ENCODE measurements at places on chromosomes 7 and 10.

GRCh38 chr7:151449990-151450389 lies 10.0 kb upstream of the CRYGN start:
- DNase-seq = no peak

GRCh38 chr10:79055100-79055782 lies 13.5 kb upstream of the ZMIZ1 start:
- no peak for DNase-seq

GRCh38 chr7:137684776-137685175 lies 162.0 kb downstream of the DGKI start:
- no peak for DNase-seq

DNA sequence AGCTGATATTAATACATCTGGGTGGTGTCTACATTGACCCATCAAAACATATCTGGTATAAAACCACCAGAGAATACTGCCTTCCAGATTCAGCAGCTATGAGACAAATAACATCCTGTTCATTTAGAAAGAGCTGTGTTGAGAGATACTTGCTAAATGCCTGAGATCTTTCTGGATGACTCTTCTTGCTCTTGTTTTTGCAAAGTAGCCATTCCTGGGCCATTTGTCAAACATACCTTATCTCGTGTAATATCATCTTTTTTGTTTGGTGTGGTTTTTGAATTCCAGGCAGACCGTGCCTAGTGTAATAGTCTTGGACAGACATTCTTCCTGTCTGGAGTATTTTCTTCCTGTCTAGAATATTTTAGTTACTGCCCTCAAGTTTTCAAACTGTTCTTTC lies 74.7 kb upstream of the PRR15 start:
- DNase-seq = no peak

DNA sequence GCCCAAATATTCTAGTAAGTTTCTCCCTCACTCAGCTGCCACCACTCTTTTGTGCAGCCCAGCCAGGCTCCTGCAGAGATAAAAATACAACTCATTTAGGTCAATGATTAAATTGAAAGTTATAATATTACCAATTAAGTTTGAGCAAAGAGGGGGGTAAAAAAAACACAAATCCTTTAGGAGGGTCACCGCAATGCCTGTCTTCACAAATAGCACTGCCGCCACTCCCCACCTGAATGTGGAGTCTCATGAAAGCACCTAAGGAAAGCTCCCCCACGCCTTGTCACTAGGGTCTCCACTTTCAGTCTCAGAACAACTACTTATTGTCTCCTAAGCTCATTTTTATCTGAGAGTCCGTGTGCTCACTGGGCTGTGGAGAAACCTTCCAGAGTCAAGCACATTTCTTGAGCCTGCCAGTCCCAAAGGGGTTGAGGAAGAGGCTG lies 148.7 kb downstream of the FGFR2 start:
- DNase-seq = no peak

- no peak for DNase-seq
Measured at GRCh38 chr7:36034020-36034419, 119.0 kb upstream of the EEPD1 start.

- no peak for DNase-seq
Measured at GRCh38 chr7:141906285-141906684, 9.9 kb upstream of the OR9A4 start.

DNA sequence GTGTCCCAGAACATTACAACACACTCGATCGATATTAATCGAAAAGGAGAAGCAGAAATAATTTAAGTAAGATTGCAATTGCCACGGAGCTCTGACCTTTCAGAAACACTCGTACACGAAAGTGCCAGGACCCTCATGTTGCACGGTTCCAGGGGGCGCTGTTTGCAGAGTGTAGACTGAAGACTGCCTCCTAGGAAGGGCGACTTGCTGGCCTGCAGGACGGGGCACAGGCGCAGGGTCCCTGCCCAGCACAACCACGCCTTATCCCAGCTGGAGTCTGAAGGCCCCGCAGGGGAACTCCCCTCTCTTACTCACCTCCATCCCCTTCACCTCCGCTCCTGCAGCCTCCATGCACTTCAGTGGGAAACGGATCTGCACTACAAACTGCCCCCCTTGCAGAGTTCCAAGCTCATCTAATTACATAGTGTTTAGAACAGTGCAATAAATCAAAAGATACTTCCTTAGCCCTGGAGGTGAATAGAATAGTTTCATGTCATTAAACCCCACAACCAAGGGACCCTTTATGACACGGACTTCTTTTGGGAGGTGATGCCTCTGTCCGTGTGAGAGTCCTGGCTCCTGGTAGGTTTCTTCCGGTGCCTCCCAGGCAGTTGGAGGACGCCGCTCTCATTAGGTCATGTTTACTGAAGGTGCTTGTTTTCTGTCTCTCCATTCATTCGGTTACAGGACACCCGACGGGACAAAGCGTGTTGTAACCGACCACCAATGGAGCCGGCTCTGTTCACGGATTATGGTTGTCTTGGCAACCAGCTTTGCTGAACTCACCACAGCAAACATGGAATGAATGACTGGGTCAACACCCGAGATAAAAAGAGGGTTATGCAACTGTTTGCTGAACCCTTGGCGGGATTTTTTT lies 262.2 kb downstream of the BAMBI start:
- DNase-seq = no peak

DNA sequence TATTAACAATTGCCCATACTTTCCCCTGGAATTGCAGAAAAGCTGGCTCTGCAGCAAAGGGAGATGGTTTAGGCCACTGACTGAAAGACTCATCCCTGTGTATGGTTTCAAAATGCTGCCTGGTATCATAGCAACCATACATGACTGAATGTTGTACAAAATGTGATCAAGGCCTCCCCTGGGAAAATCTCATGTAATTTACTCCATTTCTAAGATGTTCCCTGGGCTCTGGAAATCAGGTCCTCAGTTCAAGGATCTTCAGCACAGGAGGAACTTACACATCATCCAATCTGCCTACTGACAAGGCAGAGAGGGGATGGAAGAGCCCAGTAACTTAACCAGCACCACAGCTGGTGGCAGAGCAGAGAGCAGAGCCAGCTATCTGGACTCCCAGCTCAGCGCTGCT lies 111.8 kb downstream of the JAZF1 start:
- DNase-seq = no peak

DNA sequence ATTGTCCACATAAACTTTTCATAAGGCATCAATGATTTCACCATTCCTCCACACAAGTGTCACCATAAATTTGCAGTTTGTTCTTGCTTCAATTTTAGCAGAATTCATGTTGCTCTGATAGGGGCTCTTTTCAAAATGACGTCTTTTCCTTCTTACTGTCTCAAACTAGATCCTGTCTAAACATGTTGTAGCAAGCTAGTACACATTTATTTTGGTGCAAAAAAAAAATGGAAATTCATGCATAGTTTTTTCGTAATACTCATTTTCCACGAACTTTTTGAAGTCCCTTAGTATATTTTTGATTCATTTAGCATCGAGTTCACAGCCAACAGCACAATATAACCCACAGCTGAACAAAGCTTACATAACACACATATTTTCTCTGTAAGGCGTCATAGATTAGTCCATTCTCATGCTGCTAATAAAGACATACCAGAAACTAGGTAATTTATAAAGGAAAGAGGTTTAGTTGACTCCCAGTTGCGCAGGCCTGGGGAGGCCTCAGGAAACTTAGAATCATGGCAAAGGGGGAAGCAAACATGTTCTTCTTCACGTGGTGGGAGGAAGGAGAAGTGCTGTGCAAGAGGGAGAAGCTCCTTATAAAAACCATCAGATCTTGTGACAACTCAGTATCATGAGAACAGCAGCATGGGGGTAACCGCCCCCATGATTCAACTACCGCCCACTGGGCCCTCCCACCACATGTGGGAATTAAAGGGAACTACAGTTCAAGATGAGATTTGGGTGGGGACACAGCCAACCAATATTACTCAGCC lies 301.5 kb downstream of the CCDC3 start:
- no peak for DNase-seq

DNA sequence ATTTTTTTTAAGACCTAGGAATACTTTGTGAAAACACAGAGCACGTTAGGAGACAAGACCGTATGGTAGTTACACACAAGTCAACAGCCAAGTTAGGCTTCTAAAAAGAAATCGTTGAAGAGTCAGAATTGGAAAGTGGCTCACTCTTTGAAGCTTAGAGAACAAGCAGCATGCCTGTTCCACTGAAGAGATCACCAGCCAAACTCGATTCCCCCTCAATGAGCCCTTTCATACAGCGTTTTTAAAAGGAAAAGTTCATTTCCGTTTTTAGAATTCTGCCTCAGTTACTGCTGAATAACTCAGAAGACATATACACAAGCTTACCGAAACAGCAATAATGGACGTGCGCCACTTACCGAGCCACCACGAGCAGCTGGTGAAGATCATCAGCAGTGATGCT lies 41.0 kb downstream of the MCMBP start:
- no peak for DNase-seq

DNA sequence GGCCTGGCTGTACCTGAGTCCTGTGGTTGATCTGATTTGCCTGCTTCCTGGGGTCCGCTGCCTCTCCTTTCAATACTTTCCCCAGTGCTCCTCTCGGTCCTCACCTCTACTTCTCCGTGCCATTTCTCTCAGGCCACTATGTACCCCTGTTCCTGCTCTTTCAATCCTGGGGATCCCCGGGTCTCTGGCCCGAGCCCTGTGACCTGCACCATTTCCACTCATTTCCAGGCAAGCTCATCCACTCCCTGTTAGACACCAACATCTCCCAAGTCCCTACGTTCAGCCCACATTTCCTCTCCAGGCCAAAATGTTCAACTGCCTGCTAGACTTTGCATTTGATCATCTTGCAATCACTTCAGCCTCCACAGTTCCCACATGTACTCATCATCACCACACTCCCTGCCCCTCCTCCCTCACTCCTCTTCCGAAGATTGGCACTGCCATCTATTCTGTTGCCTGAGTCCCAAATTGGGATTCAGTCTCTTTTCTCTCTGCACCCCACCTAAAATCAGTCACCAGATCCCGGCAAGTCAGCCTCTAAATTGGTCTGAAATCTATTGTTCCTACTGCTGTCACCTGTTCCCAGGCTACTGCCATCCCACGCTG lies 34.4 kb upstream of the ZMIZ1 start:
- DNase-seq = no peak

DNA sequence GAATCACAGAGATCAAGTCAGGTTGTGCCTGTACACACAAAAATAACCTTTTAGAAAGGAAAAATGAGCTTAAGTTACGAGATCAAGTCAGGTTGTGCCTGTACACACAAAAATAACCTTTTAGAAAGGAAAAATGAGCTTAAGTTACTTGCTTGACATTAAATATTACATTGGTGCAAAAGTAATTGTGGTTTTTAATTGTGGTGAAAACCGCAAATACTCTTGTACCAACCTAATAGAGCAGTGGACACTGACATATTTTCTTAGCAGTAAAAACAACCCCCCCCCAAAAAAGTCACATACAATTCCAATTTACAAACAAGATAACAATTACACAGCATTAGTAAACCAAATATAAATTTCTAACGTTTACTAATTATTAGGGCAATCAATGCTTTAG lies 595.6 kb downstream of the GRM8 start:
- no peak for DNase-seq

GRCh38 chr10:123913688-123914268 lies 22.2 kb upstream of the CPXM2 start:
- no peak for DNase-seq

- DNase-seq = no peak
Measured at GRCh38 chr7:99011706-99012404, 132.1 kb downstream of the SMURF1 start.

Data from anterior cingulate cortex (tissue), 58 donors.